ENCODE measurements at places on chromosomes 7 and 10.

DNA sequence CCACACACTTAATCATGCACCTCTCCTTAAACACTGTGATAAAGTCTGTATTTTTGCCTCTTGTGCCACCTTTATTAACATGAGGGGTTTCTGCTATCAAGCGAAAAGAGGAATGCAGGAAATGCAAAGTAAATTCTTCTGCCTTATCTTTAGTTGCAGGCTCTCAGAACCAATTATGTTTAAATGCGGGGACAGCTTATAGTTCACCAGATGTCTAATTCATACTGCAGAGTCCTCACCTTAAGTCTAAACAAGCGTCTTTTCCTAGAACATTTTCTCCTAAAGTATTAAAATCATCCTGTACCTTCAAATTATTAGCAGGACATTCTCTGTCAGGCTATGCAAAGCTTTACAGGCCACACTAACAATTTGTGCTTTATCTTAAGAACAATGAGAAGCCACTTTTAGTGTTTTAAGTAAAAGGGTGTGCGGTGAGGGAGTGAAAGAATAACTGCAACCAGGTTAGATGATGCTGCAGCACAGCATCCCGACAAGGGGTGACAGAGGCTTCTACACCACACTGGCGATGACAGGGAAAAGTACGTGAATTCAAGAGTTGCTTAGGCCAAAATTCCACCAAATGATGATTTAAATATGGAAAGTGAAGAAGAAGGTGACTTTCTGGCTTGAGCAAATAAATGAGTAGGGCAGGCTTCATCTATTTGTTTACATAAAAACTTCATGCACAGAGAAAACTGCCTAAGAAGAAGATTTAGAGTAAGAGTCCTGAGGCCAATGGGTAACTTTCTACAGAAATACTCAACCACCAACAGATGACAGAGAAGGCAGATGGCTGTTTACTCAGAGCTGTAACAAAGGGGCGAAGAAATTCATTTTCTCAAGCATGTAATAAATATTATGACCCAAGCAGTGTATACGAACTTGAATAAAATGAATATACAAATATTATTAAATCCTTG lies 36.0 kb downstream of the EZH2 start:
- no peak for DNase-seq

DNA sequence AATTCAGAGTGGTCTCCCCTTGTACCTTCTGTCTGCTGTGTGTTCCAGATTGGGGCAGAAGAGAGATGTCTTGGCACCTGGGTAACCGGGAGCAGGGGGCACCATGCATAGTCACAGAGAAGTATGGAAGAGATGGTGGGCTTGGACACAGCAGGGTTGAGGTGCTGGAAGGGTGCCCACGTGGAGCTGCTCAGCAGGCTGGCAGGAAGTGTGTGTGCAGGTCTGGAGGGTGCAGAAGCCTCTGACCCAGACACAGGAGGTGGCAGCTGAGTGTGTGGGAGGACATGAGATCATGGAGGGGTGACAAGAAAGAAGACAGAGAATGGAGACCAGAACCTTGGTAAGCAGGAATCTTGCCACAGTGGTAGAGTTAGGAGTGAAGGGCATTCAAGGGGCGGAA lies 42.3 kb upstream of the DUSP5 start:
- no peak for DNase-seq

DNA sequence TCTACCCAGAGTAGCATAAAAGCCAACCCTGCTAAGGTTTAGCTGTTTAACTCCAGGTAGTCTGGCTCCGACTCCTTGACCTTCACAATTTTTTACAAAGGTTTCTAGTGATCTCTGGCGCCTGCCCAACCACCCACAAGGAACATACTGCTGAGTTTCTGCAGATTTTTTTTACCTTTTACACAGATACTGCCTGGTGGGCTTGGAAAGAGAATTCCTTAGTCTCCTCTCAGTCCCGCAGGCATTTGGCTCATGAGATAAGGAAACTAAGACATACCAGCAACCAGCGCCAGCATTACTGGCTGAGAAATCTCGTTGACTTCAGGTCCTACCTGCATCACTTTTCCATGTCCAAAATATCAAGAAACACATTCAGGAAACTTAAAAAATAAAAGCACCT lies 51.1 kb upstream of the LYZL1 start:
- DNase-seq, result no peak

DNA sequence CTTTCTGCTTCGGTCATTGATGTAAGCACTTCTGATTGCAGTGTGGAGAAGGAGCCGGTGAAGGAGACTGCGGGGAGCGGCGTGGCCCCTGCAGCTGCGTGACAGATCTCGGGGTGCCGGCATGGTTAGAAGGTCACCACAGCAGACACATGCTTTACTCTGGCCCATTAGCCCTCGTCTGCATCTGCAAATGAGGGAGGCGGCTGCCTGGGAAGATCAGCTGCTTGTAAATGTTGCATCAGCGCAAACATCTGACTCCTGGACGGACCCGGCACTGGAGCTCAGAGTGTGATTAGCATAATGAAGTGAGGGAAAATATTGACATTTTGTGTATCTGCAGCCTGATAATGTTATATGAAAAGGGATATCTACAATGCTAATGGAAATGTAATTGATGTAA lies 30.5 kb upstream of the MNX1 start:
- no peak for DNase-seq

- DNase-seq, result no peak
Measured at GRCh38 chr7:45092100-45092930, 3.5 kb upstream of the NACAD start.

DNA sequence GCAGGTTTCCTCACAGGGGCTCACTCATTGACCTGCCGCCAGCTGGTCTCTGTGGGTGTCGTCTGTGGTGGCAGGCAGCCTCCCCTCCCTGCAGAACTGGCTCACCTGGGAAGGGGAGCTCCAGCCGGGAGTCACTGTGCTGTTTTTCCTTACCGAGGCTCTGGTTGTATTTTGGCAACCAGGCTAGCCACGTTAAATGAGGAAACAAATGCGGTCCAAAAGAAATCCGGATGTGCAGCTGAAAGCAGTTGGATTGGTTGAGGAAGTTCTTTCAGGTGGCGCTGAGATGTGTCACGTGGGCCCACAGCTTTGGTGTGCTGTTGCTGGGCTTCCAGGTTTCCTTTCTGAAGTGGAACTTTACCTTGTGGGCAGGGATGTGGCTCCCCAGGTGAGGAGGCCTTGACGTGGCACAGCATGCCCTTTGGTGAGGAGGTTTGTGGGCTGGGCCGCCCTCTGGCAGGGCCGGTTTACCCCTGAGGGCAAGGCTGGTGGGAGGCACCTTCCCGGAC lies 14.2 kb downstream of the MTURN start:
- no peak for DNase-seq

DNA sequence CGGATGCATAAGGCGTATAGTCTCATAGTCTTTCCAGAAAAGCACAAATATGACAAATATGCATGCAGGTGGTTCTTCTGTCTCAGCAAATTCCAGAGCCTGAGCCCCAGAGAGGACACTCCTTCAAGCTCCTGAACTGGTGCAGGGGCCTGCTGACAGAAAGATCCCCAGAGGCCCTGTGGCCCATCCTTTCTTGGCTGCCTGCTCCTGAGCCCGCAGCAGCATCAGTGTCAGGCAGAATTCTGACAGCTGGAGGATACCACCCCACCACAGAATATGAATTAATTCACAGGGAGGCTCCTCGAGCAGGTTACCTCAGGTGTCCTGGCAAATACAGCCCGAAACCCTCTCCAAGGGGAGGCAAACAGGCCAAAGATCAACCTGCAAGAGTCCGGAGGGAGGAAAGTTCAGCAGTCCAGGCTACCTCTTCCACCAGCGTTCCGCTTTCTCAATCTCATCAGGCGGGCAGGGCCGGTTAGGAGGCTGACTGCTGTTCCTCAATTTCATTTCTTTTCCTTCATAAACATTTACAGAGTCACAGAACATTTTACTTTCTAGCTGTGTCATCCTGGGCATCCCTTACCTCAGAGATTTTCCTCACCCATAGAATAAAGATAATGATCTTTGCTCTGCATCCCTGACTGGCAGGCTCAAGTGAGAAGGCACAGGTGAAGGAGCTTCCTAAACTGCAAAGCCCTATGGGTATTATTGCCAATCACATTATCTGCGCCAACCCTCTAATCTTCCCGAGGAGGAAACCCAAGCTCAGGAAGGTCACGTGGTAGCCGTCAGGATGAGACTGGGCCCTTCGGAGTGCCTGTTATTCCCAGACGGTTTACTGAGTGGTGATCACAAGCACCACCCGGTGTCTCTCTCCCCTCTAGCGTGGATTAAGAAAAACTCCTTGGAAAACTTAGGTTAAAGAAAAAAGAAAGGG lies 1.4 kb downstream of the DNAJB12 start:
- no peak for DNase-seq

- DNase-seq, result no peak
Measured at GRCh38 chr10:119726676-119727261, 919 bp downstream of the INPP5F start.

DNA sequence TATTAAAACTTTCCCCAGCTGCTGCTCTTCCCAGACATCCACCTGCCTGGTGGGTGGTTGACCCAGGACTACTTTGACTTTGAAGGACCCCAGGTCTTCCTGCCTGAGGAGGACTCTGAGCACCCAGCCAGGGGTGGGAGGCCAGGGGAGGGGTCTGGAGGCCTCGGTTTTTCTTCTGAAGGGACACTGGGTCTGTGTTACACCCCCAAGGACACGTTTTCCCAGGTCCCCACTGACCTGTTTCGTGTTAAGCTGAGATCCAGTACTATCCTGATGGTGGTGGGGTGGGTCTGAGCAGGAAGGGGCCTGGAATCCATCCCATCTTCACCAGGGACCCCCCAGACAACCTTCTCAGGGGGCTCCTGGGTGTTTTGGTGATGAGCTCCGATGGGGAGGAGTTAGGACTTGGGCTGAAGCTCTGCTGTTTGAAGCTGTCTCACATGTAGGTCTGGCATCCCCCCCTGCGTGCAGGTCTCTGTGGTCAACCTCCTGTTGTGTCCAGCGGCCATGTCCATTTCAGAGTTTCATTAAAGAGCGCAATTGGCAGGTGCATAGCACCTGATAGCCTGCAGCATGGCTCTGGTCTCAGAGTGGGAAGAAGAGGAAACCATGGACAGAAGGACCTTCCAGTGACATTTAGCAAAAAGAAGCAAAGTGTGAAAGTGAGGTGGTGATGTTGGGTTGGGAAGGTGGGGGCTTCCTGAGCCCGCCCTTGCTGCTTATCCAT lies 3.5 kb downstream of the JAKMIP3 start:
- no peak for DNase-seq

GRCh38 chr7:139427788-139428187 lies 55.7 kb downstream of the KLRG2 start:
- no peak for DNase-seq

- no peak for DNase-seq
Measured at GRCh38 chr7:124366118-124366517, 333.3 kb upstream of the TMEM229A start.

DNA sequence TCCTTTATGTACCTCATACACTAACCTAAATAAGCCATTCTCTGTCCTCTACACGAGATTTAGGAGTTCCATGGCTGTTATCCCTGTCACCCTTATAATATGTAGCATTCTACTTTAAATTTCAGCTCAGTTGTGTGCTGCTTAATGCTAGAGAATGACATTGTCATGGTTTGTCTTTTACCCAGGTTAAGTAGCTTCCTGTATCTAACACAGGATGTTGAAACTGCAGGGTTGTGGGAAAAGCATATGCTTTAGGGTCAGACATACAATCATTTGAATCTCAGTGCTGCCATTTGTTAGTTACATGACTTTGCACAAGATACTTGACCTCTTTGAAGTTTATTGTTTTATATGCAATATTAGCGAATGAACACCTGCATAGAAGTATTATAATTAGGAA lies 235.1 kb upstream of the CACNA2D1 start:
- DNase-seq, result no peak

- no peak for DNase-seq
Measured at GRCh38 chr7:120986650-120987049, 1.9 kb upstream of the CPED1 start.
